Activated CD8-positive, alpha-beta memory T cell treated with anti-CD3 and anti-CD28 coated beads for 48 hours (primary cell): ENCODE measurements at places on chromosomes 13 and 19.

- no peak for DNase-seq
Measured at GRCh38 chr19:16342002-16342715, 17.5 kb downstream of the KLF2 start.

DNA sequence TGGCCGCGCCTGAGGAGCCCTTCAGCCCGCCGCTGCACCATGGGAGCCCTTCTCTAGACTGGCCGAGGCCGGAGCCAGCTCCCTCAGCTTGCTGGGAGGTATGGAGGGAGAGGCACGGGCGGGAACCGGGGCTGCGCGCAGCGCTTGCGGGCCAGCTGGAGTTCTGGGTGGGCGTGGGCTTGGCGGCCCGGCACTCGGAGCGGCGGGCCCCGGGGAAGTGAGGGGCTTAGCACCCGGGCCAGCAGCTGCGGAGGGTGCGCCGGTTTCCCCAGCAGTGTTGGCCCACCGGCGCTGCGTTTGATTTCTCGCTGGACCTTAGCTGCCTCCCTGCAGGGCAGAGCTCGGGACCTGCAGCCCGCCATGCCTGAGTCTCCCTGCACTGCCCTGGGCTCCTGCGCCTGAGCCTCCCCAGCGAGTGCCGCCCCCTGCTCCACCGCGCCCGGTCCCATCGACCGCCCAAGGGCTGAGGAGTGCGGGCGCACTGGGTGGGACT lies 1890.0 kb upstream of the PCDH20 start:
- no peak for DNase-seq

DNA sequence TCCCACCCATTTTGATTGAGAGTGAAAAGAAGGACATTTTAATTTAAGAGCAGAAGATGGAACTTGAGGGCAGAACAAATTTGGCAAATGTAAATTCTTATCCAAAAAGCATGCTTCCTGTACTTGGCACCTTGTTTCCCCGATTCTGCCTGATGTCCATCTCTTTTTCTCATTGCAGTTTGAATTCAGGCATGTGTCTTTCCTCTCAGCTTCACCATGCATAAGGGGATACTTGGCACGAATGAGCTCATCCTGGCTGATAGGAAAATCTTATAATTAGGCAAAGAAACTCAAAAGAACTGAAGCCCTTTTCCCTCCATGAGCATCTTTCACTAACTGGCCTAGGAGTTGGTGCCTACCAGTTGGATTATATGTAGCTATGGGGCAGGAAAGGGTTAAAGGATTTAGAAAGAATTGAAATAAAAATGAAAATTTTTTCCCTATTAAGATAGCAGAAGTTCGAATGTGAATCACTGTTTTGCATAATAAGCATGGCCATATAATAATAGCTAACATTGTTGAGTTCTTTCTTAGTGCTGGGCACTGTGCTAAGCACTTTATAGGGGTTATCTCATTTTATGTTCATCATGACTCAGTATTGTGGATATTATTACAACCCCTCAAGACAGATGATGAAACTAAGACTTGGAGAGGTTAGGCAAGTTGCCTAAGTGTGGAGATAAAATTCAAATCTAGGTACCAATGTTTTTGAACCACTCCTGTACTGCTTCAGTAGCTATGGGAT lies 386.6 kb downstream of the KCNRG start:
- DNase-seq: no peak

GRCh38 chr13:76822698-76823267 lies 63.4 kb downstream of the KCTD12 start:
- DNase-seq: no peak

- no peak for DNase-seq
Measured at GRCh38 chr13:112064222-112064621, 2.7 kb upstream of the SOX1 start.

DNA sequence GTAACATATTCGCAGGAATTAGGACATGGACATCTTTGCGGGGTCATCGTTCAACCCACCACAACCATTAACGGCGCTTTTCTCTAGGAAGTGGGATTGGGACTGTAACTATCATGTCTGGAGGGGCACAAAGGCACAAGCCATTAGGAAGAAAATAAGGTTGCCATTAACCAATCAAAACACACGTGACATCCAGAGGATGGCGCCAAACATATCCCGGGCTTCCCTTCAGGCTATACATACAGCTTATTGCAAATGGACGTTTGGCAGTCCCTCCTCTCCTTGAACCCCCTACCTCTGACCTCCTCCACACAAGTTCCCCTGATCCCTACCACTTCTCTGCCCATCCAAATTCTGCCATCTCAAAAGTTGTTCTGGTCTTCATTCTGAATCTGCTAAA lies 26.6 kb upstream of the GSX1 start:
- DNase-seq: no peak

GRCh38 chr19:35712567-35713505 lies 5.0 kb upstream of the KMT2B start:
- peak; percentile 60 for DNase-seq

- DNase-seq: no peak
Measured at GRCh38 chr13:23654111-23655110, 84.2 kb downstream of the TNFRSF19 start.

- no peak for DNase-seq
Measured at GRCh38 chr19:6632002-6632621, 37.8 kb downstream of the TNFSF14 start.

DNA sequence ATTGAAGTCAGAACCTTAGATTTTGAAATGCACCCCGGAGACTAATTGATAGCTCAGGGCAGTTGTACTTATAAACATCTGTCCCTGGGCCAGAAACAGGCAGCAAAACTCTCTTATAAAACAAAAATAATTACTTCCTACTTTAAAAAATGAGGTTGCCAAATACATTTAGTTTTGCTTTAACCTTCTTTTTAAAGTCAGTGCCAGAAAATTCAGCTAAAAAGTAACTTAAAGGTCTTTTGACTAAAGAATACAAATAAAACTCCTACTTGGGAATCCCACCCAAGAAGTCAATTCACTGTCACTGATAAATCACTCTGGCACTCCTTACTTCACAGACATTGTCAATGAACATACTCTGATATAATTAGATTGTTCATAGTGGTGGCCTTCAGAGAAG lies 60.7 kb downstream of the DOCK9 start:
- no peak for DNase-seq

DNA sequence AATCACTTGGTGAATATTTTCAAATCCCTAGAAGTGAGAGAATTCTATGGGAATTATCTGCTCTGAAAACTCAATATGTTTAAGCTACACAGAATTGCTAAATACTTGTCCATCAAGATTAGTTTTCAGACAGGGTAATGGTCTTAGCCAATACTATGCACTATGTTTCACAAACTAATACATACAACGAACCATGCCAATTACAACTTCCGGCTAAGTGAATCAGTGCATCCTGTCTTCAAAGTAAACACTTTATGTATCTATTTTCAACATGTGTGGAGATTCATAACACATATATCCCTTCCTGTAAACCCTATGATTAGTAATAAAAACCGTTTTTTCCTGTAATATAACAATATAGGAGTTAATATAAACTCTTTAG lies 181.5 kb downstream of the POSTN start:
- DNase-seq: no peak

GRCh38 chr13:113349050-113349449 lies 14.9 kb downstream of the GRTP1 start:
- no peak for DNase-seq

DNA sequence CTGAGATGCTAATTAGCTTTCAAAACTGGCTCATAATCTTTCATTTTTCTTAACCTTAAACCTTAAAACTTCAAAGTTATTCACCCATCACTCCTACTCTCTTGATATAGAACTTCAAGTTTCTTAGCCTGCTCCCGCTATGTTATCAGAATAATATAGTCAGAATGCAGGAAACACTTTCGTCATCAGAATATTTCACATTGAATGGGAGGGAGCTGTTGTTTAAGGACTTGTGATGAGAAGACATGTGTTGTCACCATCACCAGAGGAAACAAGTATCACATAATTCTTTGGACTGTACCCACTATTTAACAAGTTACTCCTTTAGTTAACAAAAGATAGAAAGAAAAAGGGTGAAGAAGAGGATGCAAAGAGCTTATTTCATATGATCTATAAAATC lies 65.0 kb upstream of the FNDC3A start:
- DNase-seq: no peak

DNA sequence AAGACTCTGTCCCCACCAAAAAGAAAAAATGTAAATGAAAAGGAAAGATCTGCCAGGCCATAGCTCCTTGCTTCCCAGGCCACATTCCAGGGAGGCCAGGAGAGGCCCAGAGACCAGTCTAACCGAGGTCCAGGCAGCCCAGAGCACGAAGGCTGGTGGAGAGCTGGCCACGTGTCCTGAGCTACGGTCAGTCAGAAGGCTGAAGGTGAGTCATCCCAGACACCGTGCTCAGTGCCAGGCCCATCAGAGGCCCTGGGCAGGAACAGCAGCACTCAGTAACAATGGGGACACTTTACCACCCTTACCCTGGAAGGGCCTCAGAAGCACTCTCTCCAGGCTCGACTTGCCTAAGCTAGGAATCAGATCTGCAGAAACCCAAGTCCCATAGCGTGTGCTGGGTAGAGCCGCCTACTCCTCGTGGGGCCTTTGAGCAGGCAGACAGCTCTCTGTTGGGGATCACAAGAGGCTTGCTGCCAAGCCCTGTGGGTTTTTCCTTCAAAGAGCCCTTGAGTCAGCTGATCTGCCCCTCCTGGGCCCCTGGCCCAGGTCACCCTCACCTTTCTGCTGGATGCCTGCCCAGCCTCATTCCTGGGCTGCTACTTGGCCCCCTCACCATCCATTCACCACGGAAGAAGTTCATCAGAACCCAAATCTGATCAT lies 11.6 kb upstream of the DNMT1 start:
- no peak for DNase-seq

- DNase-seq: no peak
Measured at GRCh38 chr19:3899531-3900294, 19.2 kb downstream of the ATCAY start.

DNA sequence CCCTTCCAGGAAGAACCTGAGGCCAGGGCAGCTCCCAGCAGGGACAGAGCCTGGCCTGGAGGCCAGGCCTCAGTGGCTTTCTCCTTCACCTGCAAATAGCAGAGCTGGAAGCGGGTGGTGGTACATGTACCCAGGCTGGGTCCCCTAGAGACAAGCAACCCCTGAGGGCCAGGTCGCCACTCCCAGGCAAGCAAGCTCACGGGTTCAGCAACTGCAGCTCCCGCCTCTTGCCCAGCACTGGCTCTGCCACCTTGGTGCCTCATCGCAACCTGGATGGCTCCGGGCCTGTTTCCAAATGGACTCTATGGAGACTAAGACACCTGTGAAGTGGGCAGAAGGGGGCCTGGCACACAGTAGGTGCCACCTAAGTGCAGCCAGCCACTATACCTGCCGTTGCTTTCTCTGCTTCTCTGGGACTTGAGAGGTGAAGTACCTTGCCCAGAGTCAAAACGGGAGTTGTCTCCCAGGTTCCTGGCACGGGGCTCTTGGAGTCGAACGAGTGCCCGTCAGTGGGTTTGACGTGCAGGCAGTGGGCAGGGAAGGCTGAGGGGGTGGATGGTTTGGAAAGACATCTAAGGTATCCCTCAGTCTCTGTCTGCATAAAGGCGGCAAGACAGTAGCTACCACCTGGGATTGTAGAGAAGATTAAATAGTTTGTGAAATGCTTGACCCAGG lies 2.4 kb upstream of the PLPP2 start:
- DNase-seq: no peak

GRCh38 chr13:50594276-50595051 lies 249.0 kb downstream of the DLEU7 start:
- no peak for DNase-seq

DNA sequence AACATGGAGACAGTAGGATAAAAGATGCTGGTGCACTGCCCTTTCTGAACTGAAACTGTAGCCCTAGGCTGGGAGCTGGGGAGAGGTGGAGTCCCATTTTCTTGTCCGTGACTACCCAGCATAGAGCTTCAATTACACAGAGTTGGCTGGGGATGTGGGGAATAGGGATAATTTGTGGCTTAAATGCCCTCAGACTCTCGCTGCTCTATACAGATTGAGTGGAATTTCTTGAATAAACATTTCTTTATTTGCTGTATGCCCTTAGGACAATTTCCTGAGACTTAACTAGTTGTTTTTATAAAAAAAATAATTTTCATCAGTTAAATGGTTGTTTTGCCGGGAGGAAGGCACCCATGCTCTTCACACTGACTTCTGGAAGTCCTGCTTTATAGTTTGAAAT lies 7.2 kb downstream of the IGFL2 start:
- DNase-seq: no peak

DNA sequence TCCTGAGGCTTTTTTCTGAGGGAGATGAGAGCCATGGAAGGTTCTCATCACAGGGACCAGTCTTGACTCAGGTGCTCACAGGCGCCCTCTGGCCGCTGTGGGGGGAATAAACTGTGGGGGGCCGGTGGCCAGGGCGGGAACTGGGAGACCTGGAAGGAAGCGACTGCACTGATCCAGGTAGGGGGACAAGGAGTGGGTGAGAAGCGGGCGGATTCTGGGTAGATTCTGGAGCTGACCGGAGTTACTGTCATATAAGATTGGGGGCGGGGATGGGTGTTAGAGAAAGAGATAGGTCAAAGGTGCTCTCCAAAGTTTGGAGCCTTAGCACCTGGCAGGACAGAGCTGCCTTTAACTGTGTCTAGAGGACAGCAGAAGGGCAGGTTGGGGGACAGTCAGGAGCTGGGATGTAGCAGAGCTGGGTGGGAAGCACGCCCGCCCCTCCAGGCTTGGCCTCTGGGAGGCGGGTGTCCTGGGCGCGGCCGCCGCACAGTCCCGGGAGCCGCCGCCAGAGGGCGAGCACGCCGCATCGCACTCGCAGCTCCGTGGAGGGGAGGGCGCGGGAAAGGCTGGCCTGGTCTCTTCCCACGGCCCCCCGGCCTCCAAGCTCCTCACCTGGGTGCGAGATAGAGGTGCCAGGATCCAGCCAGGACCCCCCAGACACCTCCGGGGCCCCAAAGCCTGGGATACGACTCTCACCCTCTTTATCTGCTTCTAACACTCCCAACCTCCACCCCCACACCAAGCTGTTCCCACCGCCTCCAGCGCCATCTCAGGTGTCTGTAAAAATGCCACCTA lies 4.2 kb upstream of the DAND5 start:
- peak; percentile 83 for DNase-seq

- no peak for DNase-seq
Measured at GRCh38 chr19:17402982-17403855, 2.2 kb downstream of the BST2 start.

- DNase-seq: no peak
Measured at GRCh38 chr13:29457299-29457698, 138.2 kb downstream of the SLC7A1 start.

DNA sequence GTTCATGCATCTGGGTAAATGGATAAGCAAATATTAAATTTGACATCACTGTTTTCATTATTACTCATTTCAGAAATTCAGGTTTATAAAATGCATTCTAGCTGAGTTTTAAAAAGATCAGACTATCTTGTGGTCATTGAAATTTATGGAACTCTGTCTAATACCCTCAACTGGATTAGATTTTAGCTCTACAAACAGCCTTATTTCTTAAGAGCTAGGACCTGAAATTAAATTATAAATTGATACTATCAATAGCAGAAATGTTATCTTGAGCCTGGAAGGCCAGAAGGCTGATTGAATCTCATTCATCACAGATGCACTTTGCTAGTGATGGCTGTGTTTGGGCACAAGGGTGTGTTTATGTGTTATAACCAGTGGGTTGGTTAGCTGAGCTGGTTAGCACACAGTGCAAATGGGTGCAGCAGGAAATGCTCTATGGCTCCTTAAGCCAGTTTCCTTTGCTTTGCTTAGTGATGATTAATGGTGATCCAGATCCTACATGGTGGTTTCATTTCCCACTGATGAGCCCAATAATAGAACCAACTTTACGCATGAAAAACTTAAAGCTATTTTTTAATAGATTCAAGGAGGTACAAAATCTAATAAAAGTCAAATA lies 310.8 kb upstream of the KLF12 start:
- no peak for DNase-seq

GRCh38 chr13:45892513-45892912 lies 41.0 kb upstream of the SIAH3 start:
- no peak for DNase-seq
